ENCODE measurements at places on chromosomes 1 and 21. TPM values are rescaled to one million over a fixed set of nuclear protein-coding genes. Genes with fewer than 3 reads are reported as not detected.
A peak's percentile ranks its signal among the peaks of the same experiment; 100 is the strongest.

- DNase-seq = no peak
- H3K4me1 ChIP-seq = peaks cover 11% of the 10 kb centered on the region
- no peaks in the 10 kb centered on the region for H3K27me3 ChIP-seq
- no peak overlapping the region for H3K4me3 ChIP-seq
Observed at GRCh38 chr1:10915594-10915993, 96.9 kb upstream of the TARDBP start.

DNA sequence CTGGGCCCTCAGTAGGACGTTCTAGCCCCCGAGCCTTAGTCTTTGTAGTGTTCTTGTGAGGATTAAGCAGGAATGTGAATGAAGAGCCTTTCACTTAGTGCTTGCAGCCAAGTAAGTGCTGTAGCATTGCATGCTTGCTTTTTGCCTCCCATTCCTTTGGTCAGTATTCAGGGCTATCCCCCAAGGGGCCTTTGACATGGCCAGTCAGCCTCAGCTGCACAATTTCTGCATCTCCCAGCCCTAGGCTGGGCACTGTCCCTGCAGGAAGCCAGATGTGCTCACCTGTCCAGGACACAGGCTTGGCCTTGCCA lies 30.5 kb downstream of the SOX13 start:
- H3K27ac ChIP-seq = no peak overlapping the region
- H3K4me1 ChIP-seq = peaks cover 35% of the 10 kb centered on the region
- H3K4me3 ChIP-seq = no peak overlapping the region

CD1E gene
- total RNA-seq = not detected

PTAFR gene
- 4.7 TPM for total RNA-seq

DNA sequence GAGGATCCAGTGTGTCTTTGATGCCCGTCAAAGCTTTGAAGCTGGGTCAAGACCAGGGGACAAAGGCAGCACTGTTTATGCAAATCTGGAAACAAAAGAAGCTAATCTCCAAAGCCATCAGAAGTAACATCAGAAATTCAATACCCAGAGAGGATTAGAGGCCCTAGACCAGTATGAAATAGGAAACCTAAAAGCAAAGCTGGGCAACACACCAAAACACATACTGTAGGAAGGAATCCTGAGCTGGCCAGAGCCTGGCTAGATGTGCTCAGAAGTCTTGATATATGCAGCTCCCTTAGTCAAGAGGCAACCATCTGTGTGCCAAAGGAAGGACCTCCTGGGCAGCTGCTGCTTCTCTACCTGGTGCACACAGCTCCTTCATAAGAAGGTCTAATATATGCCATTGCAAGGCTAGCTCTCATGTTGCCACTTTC lies 12.3 kb downstream of the COLGALT2 start:
- DNase-seq = no peak
- H3K27ac ChIP-seq = no peak overlapping the region
- H3K4me3 ChIP-seq = no peak overlapping the region
- peaks cover 8% of the 10 kb centered on the region for H3K27me3 ChIP-seq
- no peaks in the 10 kb centered on the region for H3K4me1 ChIP-seq

- H3K27me3 ChIP-seq = no peaks in the 10 kb centered on the region
- H3K27ac ChIP-seq = no peak overlapping the region
- no peaks in the 10 kb centered on the region for H3K4me1 ChIP-seq
- no peak overlapping the region for H3K4me3 ChIP-seq
- peaks cover 1% of the 10 kb centered on the region for H3K36me3 ChIP-seq
Observed at GRCh38 chr1:246587032-246587431, 20.8 kb downstream of the CNST start.

CREG1 gene
- 8.1 TPM for total RNA-seq

GRCh38 chr1:43779266-43779665 lies 71.9 kb downstream of the ST3GAL3 start:
- H3K27me3 ChIP-seq = no peaks in the 10 kb centered on the region
- H3K36me3 ChIP-seq = no peaks in the 10 kb centered on the region
- peak overlapping the region; percentile 20 for H3K27ac ChIP-seq
- no peak for DNase-seq
- no peak overlapping the region for H3K4me3 ChIP-seq

GBP2 gene
- 29.2 TPM for total RNA-seq

DNA sequence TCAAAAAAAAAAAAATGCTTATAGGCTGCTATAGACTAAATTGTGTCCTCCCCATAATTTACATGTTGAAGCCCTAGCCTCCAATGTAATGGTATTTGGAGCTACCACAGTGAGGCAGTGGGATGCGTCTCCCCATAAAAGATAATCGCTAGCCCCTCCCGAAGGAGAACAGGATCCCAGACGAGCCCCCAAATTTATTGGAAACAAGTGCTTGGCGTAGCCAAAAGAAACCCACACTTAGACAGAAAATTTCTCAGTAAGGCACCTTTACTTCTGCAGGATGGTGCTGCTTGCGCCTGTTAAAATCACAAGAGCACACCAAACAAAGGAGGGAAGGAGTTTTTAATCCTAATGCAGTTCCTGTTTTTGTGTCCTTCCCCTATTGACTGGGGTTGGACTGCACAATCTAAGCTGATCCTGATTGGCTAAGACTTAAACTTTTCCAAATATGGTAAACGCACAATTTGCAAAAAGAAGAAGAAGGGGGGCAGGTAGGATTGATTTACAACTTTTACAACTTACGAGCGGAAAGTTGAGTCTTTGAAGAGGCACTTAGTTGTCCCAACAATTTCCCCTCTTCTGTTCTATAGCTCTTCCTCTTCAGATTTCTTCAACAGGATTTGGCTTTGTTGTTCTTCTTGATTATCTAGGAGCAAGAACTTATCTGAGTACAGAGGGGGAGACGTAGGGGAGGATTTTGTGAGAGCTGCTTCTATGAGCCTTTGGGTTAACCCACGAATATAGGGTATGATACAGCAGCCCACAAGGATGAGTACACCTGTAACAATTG lies 3.0 kb upstream of the IPP start:
- H3K27ac ChIP-seq = no peak overlapping the region
- DNase-seq = no peak
- peaks cover 18% of the 10 kb centered on the region for H3K4me1 ChIP-seq
- no peak overlapping the region for H3K4me3 ChIP-seq

GRCh38 chr1:231214918-231215680 lies 25.9 kb upstream of the GNPAT start:
- H3K27me3 ChIP-seq = no peaks in the 10 kb centered on the region
- H3K4me3 ChIP-seq = peak overlapping the region; percentile 67
- peak; percentile 63 for DNase-seq
- no peak overlapping the region for H3K27ac ChIP-seq
- no peaks in the 10 kb centered on the region for H3K36me3 ChIP-seq
- H3K4me1 ChIP-seq = peaks cover 32% of the 10 kb centered on the region

PRMT2 gene
- 102 TPM for total RNA-seq

DNA sequence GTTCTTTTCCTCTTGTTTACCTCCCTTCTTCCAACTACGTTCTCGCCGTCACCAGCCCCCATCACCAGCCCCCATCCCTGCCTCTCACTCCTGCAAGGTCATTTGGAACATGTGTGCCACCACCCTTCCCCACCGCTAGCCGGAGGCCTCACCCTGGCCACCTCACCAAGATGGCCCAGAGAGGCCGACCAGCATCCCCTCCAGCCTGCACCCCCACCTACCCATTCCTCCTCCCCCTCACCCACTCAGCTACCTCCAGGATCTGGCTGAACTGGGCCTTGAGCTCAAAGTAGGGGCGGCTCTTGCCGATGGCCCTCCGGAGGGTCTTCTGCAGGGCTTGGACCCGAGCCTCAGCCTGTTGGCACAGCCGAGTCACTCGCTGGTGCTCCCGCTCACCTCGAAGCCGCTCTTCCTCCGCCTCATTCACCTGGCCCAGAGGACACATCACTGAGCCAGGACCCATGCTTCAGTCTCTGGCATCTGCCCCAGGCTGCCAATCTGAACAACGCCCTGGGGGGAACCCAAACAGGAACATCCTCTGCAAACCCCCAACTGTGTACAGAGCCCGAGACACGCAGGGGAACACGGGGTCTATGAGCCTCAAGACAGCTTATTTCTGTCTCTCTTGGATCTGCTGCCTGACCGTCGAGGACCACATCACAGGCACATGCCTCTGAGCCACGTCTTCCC lies 12.8 kb downstream of the SH3BP5L start:
- H3K27ac ChIP-seq = no peak overlapping the region
- peaks cover 62% of the 10 kb centered on the region for H3K36me3 ChIP-seq
- peak; percentile 7 for DNase-seq

- peaks cover 3% of the 10 kb centered on the region for H3K36me3 ChIP-seq
- DNase-seq = no peak
- no peak overlapping the region for H3K4me3 ChIP-seq
- no peaks in the 10 kb centered on the region for H3K27me3 ChIP-seq
- peak overlapping the region; percentile 43 for H3K27ac ChIP-seq
- H3K4me1 ChIP-seq = peaks cover 21% of the 10 kb centered on the region
Observed at GRCh38 chr1:53246261-53247134, 8.2 kb upstream of the MAGOH start.

NUF2 gene
- total RNA-seq = 1.8 TPM

DNA sequence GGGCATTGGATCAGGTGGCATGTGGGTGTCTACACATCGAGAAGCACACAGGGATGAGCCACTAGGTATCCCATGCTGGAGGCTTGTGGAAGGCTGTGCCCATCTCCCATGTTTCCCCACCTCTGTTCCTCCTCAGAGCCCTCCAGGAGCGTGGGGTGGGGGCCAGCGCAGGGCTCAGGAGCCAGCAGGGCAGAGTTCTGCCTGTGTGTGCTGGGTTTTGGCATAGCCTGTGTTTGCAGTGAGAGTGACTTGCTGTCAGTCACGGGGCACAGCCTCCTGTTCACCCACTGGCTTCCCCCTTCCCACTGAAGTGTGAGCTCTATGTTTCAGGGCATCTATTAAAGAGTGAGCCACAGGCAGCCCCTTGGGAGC lies 10.4 kb downstream of the IBA57 start:
- H3K4me1 ChIP-seq = no peaks in the 10 kb centered on the region
- no peaks in the 10 kb centered on the region for H3K36me3 ChIP-seq
- no peak overlapping the region for H3K4me3 ChIP-seq
- no peak overlapping the region for H3K27ac ChIP-seq

- no peaks in the 10 kb centered on the region for H3K4me1 ChIP-seq
- H3K27me3 ChIP-seq = peaks cover 3% of the 10 kb centered on the region
Observed at GRCh38 chr1:232109391-232109790, 482.8 kb downstream of the DISC1 start.

BEND5 gene
- 19.5 TPM for total RNA-seq

DNA sequence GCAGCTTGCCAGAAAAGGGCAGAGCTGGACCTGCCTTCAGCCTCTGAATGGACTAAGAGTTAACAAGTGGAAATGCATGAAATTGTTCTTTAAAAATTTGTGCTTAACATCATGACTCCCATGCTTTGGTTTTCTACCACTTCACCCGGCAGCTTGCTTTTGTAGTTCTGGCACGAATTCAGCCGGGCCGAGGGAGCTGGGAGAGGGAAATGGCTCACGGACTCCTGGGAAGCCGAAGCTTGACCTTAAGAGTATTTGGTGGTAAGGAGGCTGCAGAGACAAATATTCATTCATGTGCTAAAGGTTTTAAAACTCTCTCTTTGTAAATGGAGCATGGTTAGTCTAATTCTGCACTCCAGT lies 17.2 kb upstream of the GFI1 start:
- no peaks in the 10 kb centered on the region for H3K27me3 ChIP-seq
- H3K4me3 ChIP-seq = no peak overlapping the region
- no peaks in the 10 kb centered on the region for H3K4me1 ChIP-seq
- H3K27ac ChIP-seq = no peak overlapping the region
- no peaks in the 10 kb centered on the region for H3K36me3 ChIP-seq
- DNase-seq = no peak

DNA sequence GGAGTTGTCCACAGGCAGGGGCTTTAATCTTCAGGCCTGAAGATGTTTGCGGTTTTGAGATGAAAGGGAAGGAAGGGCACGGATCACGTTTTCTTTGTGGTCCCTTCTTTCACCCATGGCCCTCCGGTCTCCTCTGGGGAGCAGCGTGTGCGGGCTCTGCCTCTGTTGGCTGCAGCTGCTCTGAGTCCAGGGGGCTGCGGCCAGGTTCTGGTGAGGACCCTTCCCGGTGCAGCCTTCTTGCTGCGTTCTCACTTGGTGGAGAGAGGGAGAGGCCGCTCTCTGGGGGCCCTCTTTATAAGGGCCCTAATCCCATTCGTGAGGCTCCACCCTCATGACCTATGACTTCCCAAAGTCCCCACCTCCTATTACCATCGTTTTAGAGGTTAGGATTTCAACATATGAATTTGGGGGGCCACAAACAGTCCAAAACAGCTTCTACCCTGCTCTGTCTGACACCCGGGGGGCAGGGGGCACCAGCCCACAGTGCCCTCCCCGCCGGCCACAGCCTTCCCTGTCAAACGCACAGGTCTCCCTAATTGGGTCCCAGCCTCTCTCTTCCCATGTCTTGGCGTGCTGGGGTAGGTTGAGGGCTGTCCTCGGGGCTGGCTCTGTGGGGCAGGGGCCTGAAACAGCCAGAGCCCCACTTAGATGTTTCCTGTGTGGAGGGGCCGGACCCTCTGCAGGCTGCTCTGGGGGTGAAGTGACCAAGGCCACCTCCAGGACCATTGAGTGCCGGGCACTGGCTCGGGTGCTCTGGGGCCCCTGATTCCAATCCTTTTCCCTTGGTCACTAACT lies 100.1 kb upstream of the C1orf174 start:
- no peaks in the 10 kb centered on the region for H3K36me3 ChIP-seq
- H3K27me3 ChIP-seq = peaks cover 2% of the 10 kb centered on the region
- H3K4me1 ChIP-seq = no peaks in the 10 kb centered on the region

- no peaks in the 10 kb centered on the region for H3K27me3 ChIP-seq
- H3K36me3 ChIP-seq = no peaks in the 10 kb centered on the region
- no peak overlapping the region for H3K27ac ChIP-seq
- H3K4me3 ChIP-seq = no peak overlapping the region
- no peak for DNase-seq
Observed at GRCh38 chr1:106925750-106926149, 130.7 kb upstream of the PRMT6 start.

MTOR gene
- total RNA-seq = 52.3 TPM

- no peaks in the 10 kb centered on the region for H3K36me3 ChIP-seq
- no peak for DNase-seq
- no peak overlapping the region for H3K4me3 ChIP-seq
- no peak overlapping the region for H3K27ac ChIP-seq
- H3K4me1 ChIP-seq = no peaks in the 10 kb centered on the region
Observed at GRCh38 chr1:44566281-44567046, 107.8 kb downstream of the TMEM53 start.

PROX1 gene
- 3.8 TPM for total RNA-seq

DNA sequence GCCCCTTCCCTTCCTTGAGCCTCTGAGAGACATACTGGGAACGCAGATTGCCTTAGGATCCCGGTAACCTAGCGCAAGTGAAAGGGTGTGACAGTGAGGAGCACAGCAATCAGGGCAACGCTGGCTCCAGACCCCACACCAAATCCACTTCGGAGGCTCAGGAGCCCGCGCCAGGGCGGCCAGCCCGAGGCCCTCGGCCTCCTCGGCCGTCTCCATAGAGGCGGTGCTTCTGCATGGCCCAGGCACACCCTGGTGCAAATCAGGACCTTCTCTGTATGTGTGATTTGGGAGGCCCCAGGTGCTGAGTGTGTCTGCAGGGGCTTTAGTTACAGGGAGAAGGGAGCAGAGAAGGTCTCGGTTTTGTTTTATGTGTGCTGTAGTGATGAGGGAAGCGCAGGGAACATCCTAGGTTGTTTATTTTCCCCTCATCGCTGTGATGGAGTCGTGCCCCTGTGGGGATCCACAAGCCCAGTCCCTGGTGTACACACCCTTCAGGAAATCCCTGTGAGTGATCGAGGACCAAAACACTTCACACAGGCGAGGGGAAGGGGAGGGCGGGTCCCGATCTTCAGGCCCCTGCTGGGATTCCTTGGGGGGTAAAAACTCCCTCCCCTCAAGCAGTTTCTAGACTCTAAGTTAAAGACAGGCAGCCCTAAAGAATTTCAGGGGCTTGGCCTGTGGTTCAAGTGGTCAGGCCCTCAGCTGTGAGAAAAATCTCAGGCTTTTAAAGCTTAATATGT lies 9.4 kb downstream of the KIAA1614 start:
- DNase-seq = no peak
- no peaks in the 10 kb centered on the region for H3K36me3 ChIP-seq
- no peak overlapping the region for H3K4me3 ChIP-seq
- no peak overlapping the region for H3K27ac ChIP-seq

DNASE2B gene
- total RNA-seq = not detected

Data from B cell (primary cell).